ENCODE measurements at places on chromosomes 4 and X.

- DNase-seq, result no peak
These were observed 94.6 kb downstream of the ANK2 start for GRCh38 chr4:113144091-113144490.

DNA sequence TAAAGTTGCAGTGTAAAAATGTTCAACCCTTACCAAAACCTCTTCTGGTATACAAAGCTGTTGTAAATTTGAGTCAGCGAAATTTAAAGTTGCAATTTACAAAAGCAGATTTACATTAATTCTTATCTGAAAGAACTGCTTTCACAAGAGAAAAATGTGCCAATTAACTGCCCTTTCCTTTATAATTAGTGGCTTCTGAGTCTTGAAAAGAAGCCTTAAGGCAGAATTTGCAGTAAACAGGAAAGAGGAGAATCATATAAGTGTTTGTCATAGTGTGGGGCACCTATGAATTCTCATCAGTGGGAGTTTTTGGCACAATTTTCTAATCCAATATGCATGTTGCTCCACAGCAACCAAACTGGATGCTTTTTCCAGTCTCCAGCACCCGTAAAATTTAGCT is 125.3 kb upstream of the GABRG1 start:
- no peak for DNase-seq

GRCh38 chr4:68271851-68272357 is 26.4 kb upstream of the TMPRSS11B start:
- DNase-seq, result peak; percentile 58

GRCh38 chr4:170776983-170777382 is 687.2 kb upstream of the AADAT start:
- no peak for DNase-seq

DNA sequence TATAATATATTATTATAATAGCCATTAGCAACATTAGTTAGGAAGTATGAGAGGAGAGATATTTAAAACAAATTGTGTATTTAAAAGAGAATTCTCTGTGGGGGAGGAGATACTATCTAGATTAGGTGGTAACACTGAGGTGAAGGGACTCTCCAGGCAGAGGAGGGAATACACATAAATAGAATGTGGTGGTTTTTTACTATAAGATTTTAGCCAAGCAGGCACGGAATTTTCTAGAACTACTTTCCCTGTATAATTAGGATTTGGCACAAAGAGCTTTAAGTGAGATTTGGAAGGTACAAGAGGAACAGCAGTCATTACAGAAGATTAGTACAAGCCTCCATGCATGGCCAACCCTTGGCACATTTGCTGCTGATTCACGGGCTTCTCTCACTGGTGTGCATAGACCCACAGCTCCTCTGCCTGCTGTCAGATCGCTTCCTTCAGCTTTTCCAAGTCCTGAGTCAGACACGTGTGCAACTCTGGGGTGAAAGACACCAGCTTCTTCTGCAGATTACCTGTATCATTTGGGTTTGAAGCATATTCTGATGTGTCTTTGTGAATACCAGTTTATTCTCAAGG is 685.5 kb downstream of the KCTD8 start:
- no peak for DNase-seq

DNA sequence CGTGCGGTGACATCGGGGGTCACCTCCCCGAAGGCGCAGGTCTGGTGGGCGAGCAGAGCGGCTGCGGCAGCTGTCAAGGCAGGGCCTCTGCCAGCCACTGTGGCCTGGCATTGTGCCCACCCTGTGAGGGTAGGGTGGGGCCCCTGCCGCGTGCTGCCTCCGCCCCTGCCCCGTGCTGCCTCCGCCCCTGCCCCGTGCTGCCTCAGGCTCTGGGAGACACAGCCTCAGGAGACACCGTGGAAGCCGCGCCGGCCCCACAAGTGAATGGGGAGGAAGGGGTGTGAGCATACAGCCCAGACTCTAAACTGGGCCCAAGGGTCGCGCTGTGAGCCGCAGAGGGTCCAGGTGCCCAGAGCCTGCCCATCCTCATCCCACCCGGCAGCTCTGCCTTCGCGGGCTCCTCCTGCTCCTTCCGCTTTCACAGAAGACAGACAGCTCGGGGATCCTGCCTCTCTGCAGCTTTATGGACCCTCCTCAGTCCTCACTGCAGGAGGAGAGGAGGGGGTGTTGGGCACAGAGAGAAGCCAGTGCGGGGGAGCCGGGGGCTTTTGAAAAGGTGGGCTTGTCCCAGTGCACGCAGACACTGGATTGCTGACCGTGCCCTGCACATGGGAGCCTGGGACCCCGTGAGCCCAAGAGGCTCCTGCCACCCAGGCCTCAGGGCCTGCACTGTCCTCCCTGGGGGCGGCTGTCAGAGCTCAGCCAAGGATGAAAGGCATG is 27.4 kb downstream of the PCGF3 start:
- peak; percentile 88 for DNase-seq

DNA sequence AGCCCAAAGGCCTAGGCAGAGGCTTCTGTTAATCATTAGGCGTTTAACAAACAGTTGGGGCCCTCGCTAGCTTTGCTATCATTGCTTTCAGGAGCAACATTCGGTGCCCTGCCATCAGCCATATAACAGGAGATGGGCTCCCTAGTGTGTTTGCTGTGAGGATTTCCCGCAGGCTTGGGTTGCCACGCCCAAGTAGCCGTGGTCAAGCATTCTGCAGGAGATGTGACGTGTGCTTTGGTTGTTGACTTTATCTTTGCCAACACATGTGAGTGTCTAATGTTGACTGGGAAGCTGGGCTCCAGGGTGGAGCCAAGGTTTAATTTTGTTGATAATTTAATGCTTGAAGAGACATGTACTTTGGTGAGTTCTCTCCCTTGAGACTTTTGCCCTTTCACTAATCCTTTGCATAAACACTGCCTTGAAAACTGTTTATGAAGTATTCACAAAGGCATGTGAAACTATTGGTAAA is 184.6 kb upstream of the KIT start:
- DNase-seq, result peak; percentile 97

- DNase-seq, result peak; percentile 5
These were observed 35.7 kb upstream of the CDS1 start for GRCh38 chr4:84547211-84547610.

DNA sequence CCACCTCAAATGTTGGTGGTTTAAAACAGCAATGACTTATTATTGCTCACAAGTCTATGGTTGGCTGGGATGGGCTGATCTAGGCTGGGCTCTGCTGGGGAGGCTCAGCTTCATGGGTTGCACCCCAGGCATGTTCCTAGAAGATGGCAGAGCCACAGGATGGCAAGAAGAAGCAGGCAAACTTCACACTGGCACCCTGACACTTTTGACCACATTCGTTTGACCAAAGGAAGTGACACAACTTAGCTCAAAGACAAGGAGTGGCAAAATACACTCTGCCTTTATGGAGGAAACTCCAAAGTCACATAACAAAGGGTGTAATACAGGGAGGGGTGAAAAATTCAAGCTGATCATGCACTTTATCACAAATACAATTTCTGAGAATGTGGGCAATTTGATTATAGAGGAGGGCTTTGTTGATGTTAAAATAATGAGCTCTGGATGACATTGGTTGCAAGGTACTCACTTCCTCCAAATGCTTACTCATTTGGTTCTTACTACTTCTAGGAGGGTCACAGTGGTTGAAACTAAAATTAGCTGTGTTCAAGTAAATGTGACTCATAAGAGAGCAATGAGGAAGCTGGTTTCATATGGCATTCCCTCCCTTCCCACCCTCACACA is 249.2 kb upstream of the RPS6KA3 start:
- DNase-seq, result peak; percentile 22

GRCh38 chr4:11625211-11625610 is 196.5 kb upstream of the HS3ST1 start:
- DNase-seq, result no peak

GRCh38 chrX:19372547-19373331 is 29.0 kb downstream of the PDHA1 start:
- DNase-seq, result no peak

DNA sequence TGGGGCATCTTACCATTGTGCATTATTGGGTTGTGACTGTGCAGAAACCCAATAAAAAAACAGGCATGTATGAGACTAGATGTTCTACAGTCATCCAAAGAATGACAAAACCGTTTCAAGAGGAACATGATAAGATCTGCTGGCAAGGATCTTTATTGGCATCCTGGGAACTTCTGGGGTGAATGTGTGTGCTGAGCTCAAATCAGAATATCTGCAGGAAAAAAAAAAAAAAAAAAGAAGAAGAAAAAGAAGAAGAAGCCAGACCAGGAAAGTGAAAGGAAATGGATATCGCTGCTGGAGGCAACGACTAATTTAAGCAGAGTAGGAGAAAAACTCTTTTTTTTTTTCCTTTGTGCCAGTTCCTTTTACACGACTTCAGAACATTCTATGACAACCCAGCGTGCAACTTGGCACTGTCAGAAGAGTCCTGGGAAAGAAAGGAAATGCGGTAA is 484.2 kb upstream of the BOD1L1 start:
- DNase-seq, result peak; percentile 5

DNA sequence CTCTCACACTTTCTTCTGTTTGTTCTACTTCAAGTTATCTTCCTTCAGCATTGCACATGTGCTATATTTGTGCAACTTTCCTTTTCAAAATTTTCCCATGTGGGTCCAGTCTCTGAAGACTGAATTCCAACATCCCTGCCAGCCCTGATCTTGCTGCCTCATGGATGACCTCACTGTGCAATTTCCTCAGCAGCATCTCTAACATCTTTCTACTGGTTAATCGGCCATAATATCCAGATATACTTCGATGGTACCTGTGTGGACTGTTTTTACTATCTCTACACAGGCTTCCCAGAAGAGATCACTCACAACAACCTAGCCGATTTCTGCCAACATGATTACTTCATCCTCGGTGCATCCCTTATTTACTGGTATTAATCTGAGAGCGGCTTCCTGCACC is 41.5 kb downstream of the GPM6A start:
- DNase-seq, result no peak

DNA sequence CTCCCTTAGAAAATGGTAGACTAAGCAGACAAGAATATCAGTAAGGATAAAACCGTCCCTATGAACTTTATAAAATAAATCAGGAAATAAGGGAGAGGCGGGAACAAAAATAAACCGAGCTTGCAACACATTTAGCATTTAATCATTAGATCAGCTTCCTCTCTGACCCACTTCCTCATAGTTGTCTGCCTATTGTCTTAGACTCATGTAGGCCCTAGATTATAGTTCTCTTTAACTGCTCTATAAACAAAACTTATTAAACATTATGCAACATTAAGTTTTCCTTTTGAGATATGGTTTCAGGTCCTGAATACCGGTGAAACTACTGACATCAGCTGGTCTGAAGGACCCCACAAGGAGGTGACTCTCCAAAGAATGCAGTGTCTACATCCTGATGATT is 15.8 kb upstream of the SRD5A3 start:
- DNase-seq, result peak; percentile 48

DNA sequence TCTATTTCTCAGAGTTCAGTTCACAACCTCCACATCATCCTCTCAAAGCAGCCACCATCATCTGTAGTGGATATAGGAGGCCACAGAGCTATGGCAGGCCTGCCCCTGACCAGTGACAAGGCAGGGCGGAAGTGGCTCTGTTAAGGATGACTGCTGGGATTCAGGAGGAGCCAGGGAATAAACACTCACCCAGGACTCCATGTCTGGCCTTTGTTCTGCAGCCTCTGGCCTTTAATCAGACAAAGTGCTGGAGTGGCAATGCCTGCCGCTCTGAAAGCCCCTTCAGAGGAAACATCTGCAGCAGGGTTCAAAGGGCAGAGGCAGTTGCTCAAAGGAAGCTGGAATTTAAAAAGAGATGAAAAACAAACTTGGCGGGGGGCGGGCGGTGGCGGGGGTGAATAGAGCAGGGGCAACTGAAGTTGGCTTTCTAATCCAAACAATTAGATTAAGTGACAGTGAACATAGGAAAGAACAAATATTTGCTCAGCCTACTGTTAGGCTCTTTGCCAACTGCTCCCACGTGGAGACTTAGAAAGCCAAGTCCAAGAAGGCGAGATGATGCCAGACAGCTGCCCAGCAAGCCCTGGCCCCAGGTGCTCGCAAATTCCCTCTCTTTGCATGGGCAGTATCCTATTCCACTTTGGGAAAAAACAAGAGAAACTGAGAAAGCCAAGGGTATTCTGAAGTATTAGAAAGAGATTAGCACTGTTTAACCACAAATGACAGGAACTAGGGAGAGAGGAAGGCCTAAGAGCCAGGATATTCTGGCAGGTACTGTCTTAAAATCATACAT is 5.5 kb downstream of the MPP1 start:
- no peak for DNase-seq

- DNase-seq, result no peak
These were observed 125.7 kb downstream of the CAMK2D start for GRCh38 chr4:113635739-113636437.

- DNase-seq, result no peak
These were observed 127.7 kb downstream of the COL4A6 start for GRCh38 chrX:108310506-108310905.

DNA sequence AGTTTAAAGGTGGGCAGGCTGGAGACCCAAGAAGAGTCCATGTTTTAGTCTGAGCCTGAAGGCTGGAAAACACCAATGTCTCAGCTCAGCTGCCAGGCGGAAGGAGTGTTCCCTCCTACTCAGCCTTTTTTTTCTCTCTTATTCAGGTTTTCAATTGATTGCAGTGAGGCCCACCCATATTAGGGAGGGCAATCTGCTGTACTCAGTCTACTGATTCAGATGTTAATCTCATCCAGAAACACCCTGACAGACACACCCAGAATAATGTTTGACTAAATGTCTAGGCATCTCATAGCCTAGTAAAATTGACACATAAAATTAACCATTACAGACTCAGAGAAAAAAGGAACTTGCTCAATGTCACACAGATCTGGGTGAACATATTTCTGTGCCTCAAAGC is 347.1 kb downstream of the GBA3 start:
- no peak for DNase-seq

DNA sequence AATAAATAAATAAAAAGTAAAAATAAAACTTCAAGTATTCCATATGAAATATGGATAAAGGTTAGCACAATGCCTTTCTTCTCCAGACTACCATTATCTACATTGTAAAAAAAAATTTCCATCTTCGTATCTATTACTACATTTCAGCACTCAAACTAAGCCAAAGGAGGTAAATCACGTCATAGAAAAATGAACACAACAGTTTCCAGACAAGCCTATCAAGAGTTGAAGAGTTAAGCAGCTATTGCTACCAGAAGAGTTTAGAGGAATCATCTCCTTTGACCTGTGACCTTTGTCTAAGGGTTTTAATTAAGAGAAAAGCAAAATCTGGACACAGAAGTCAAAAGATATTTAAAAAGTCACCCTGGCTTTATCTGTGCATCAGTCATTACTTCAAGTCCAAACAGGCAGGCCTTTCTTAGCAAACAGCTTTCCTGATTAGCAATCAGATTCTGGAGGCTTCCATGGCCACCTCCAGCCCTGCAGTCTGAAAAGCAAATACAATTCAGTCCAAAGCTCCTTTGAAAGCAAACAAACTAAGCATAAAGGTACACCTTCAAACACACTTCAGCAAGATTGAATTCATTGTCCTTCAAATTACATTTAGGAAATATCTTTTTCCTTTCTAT is 82.2 kb downstream of the APBB2 start:
- DNase-seq, result no peak

GRCh38 chr4:88007304-88008121 is at the start of gene PKD2:
TSS of gene PKD2 (plus strand) at chr4:88007635. CDS start at chr4:88007734, 99 bp downstream.
- peak; percentile 88 for DNase-seq
